MCF 10A (cell line): ENCODE measurements at places on chromosomes 6 and 20.

DNA sequence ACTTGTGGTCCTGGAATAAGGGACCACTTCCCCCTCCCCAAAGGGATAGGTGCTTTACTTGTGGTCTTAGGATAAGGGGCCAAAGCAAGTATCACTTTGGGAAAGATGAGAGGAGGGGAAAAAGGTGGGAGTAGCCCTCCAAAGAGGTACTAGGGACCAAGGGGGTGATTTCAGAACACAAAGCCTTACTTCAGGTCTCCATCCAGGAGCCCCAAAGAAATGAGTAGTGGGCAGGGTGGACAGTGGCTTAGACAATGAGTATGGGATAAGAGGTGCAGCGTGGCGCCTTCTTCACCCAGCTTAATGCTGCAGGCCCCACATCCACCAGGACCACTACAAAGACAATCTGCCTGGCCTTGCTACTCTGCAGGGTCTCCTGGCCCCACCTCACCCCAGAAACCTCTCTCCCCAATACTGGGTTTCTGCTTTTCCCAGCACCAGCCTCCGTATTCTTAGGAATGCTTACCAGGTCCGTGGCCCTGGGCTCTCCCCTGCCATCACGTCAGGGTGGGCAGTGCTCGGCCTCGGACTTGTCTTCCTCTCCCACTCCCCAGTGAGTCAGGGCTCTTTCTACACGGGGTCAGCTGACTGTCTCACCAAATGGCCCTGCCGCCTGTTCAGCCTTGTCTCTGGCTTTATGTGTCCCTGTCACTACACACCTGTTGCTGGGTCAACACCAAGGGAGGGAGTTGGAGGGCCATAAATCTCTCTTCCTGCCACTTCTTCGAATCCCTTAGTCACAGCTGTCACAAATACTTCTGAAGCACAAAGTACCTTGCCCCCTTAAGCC, 3.1 kb downstream of the NNAT start:
- H3K27me3 ChIP-seq: no peaks in the 10 kb centered on the region
- H3K36me3 ChIP-seq: peaks cover 50% of the 10 kb centered on the region
- DNase-seq: no peak

GRCh38 chr6:28245206-28245941, 6.7 kb downstream of the ZKSCAN4 start:
- no peaks in the 10 kb centered on the region for H3K27me3 ChIP-seq
- DNase-seq: no peak
- peaks cover 60% of the 10 kb centered on the region for H3K36me3 ChIP-seq

- H3K4me3 ChIP-seq: no peak within 1 kb of the TSS
- H3K27me3 ChIP-seq: peaks cover 72% of the 10 kb centered on the region
- H3K27ac ChIP-seq: no peak within 1 kb of the TSS
- H3K36me3 ChIP-seq: no peaks in the 10 kb centered on the region
Observed at GRCh38 chr6:93419304-93420162, at the start of gene EPHA7. Gene EPHA7, minus strand, starts transcription at chr6:93419559. Its CDS starts 218 bp downstream, at chr6:93419341.

- no peak for DNase-seq
- peaks cover 25% of the 10 kb centered on the region for H3K27me3 ChIP-seq
- no peaks in the 10 kb centered on the region for H3K4me1 ChIP-seq
Observed at GRCh38 chr20:39939241-39939865, 749.7 kb downstream of the MAFB start.

- no peaks in the 10 kb centered on the region for H3K36me3 ChIP-seq
- H3K27ac ChIP-seq: peak overlapping the region; percentile 92
- no peaks in the 10 kb centered on the region for H3K27me3 ChIP-seq
- no peak overlapping the region for H3K4me3 ChIP-seq
- no peak for DNase-seq
- H3K4me1 ChIP-seq: peaks cover 19% of the 10 kb centered on the region
Observed at GRCh38 chr6:74577619-74578018, 628.2 kb downstream of the COL12A1 start.
